NCI-H187 treated with DMSO at 0.1 percent for 48 hours (cell line): ENCODE measurements at places on chromosomes 12 and 14.

GRCh38 chr14:94139006-94139405 is 9.6 kb upstream of the IFI27L2 start:
- DNase-seq = no peak

DNA sequence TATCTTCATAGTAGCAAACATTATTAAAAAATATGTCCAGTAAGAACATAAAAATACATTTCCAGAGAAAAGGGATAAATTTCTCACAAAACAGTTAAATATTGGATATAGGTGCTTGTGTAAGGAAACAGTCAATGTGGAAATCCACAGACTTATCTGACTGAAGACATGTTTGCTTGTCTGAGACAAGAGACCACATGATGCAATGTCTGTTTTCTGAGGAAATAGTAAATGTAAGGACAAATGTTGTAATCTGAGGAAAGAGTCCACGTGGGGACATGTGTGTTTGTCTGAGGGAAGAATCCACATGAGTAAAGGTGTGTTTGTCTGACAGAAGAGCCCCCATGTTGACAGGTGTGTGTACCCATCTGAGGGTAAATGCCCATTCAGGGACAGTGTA is 1093.2 kb downstream of the TMEM121 start:
- no peak for DNase-seq

DNA sequence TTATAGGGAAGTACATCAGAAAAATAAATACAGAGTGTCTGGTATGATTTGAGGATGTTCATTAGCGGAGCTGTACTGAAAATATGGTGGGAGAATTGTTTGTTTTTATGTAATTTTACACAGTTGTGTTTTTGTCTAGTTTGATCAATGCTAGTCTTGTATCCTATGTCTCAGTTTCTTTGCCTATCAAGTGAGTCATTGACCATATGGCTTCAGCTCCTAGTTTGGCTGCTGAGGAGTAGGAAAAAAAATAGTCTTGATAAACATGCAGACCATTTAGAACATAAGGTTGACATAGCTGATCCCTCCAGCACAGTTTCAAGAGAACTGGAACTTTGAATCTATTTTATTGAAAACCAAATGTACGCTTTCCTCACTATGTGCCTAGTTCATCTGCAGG is 1292.1 kb upstream of the FLRT2 start:
- DNase-seq = no peak

GRCh38 chr12:84329938-84330337 is 582.7 kb downstream of the SLC6A15 start:
- DNase-seq = no peak

DNA sequence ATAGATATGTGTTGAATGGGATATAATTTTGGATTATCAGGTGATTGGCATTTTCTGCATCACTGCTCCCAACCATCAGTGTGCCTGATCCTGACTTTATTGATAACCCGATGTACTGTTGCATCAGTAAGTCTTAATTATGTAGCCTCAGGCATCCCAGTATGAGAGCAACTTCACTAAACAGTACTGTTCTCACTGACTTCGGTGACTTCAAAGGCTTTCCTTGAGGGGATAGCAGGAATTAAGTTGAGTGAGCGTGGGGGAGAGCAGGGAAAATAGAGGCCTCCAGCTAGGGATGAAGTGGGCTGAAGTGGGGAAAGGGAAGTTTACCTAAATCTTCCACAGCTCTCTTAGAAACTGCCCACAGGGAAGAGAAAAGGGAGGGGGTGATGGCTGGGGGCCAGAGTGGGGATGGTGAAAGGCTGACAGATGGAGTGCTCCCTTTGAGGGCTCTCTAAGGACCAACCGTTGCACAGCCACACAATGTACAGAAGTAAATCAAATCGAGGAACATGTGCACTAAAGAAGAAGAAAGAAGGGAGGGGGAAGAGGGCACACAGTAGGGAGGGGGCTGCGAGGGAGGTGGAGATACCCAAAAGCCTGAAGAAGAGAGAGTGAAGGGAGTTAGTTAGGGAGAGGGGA is 10.7 kb upstream of the NEUROD4 start:
- DNase-seq = peak; percentile 52

DNA sequence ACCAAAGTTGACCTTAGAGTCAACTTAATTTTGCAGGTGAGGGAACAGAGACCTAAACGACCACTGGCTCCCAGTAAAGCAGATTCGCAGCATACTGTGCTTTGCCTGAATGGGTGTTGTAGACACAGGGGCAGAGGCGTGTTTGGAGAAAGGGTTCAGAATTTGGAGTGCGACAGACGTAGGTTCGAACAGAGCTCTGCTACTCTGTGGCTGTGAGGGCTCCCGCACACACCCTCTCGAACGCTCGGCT is 243 bp upstream of the TOMM20L start:
- DNase-seq = no peak

DNA sequence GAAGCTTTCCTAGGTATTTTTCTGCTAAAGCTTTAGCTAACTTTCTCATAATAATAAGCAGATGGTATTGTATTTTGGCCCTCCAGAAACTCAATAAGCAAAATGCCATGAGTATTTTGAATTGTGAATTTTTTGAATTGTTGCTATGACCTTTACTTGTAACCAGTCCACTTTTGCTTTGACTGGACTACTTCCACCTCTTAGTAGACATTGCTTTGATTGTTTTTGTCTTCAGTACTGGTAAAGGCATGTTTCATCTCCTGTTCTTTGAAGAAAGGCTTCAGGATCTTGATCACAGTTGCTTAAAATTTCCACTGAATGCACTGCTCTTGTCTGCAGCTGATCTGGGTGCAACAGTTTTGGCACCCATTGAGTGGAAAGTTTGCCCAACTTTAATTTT is 102.3 kb downstream of the TRMT5 start:
- no peak for DNase-seq

GRCh38 chr12:54616933-54617680 is 17.6 kb downstream of the LACRT start:
- no peak for DNase-seq

- DNase-seq = no peak
Measured at GRCh38 chr12:51413149-51413548, 11.5 kb upstream of the SLC4A8 start.

- DNase-seq = no peak
Measured at GRCh38 chr14:72532686-72533454, 361.0 kb downstream of the DPF3 start.

DNA sequence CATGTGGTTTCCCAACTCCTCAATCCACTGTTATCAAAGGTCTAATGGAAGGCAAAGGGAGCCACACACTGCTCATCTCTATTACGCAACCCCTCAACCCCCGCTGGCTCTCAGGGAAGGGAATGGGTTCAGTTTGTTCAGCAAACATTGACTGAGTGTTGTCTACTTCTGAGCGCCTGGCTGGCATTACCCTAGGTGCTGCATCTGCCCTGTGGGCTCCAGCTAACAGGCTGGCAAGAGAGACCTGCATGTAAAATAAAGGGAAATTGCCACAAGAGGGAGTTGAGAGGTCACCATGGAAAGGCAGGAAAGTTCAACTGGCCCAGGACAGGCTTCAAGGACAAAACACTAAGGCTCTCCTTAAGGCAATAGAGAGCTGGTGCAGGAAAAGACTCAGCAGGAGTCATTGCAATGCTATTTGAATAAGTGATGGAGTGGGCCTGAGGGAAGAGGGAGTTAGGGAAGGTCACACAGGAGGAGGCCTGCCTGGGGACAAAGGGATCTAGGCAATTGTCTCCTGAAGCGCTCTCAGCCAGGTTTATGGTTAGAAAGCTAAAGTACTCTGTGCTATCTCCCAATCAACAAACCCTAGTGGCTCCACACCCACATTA is 5.5 kb upstream of the ZNF740 start:
- DNase-seq = peak; percentile 65

GRCh38 chr14:20873370-20874177 is 17.6 kb upstream of the RNASE3 start:
- DNase-seq = no peak

- no peak for DNase-seq
Measured at GRCh38 chr14:92384461-92385133, 61.6 kb downstream of the SLC24A4 start.

DNA sequence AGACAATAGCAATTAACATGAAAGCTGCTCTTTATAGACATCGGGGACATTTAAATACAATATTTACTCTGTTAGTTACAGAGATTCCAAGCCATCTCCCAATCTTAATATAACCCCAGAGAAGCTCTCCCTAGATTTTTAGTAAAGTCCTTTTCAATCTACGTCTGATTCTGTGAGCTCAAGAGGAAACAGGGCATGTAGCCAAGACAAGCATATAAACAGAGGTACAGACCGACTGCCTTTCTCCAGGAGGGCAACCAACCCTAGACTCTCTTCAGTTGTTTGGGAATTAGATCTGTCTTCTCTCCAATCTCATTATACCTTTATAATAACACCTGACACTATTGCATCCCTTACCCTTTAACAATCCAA is 57.4 kb downstream of the TMTC1 start:
- DNase-seq = no peak

GRCh38 chr12:69616025-69616424 is 5.3 kb upstream of the LRRC10 start:
- DNase-seq = no peak

DNA sequence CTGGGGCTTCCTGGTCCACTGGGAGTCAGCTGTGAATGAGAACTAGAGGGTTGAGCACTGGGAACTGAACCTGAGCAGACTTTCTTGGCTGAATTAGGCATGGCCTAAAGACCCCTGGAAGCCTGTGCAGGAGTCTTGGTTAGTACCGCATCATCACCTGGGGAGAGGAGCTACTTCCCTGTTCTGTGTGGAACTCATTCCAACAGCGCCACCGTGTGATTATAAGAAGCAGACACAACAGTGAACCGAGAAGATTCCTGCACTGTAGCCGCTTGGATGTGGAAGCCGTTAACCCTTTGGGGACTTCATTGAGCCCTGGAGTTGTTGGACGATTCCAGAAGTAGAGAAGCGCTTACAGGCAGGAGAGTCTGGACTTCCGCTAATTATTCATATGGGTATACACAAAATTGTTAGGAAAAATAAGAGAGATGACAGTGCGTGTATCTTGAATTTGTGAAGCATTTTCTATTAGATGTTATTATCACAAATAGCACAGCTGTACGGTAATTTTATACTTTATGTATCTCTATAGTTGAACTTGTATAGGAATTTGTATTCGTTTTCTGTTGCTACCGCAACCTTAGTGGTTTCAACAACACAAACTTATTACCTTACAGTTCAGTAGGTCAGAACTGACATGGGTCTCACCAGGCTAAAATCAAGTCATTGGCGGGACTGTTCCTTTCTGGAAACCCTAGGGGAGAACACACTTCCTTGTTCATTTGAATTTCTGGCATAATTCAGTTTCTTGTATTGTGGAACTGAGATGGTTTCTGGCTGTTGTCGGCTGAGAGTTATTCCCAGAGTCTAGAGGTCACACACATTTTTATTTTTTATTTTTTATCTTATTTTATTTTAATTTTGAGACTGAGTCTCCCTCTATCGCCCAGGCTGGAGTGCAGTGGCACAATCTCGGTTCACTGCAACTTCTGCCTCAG is 100.7 kb downstream of the C2CD5 start:
- DNase-seq = peak; percentile 59

DNA sequence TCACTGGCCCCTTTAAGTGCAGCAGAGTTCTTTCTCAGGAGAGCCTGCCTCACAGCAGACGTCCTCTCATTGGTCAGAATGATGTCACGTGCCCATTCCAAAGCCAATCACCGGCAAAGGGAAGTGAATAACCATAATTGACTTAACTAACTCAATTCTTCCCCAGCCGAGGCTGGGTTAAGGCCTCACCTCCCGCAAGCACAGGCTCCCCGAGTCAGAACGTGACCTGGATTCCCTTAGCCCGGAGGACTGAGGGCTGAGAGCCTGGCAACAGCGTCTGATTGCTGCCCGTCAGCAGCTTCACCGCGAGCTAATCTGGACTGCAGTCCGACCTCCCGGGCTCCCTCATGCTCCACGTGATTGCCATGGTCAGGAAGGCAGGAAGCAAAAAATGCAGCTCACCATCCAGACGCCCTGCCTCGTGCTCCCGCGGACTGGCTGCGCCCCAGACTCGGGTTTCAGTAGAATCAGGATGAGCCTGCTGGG is 92.1 kb upstream of the FZD10 start:
- no peak for DNase-seq

GRCh38 chr14:99730876-99731546 is 46.9 kb downstream of the CYP46A1 start:
- DNase-seq = no peak

- DNase-seq = no peak
Measured at GRCh38 chr12:114025935-114026334, 59.8 kb upstream of the RBM19 start.

DNA sequence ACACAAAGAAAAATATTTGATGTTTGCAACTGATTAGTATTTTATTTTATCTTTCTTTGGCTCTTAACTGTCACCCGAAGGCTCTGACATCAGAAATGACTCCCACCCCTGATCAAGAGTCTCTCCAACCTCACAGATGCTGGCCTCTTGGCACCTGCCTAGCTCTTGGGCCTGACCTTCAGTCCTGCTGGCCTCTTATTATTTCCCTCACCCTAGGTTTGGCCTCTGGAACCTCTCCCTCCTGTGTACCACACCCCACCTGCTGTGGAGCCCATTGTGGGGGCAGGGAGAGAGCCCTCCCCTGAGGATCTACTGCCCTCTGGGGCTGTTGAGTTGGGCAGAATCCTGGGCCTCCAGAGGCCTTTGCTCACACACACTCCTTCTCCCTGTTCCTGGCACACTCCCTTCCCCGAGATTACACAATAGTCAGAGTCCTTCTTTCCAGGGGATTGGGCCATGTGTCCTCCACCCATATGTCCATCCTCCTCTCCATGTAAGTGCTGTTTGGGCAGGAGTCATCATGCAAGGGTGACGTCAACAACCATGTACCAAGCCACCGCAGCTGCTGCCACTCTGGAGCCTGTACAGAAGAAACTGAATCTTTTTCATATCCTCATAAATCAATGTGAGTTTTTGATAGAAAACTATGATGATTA is 124.3 kb downstream of the RASSF9 start:
- DNase-seq = no peak

DNA sequence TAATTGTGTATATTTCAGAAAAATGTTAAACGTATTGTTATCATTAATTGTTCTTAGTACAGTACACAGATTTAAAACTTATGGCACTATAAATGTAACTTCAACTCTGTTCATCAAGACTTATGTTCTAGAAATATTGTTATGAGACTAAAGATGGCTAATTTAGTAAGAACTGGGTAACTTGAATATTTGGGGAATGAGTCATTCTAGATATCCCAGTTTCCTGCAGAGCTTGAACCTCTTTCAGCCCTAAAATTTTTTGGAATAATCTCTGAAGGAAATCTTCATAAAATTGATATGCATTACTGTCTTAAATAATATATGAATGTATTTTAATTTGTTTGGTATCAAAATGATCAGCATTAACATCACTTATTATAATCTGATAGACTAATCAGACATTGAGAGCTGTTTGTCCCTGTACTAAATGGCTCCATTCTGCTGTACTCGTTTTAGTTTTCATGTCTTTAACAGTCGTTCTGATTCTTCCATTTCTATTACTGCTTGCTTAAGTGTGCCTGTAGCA is 87.1 kb downstream of the VEZT start:
- no peak for DNase-seq

GRCh38 chr12:104576980-104577580 is 120.3 kb downstream of the CHST11 start:
- no peak for DNase-seq

DNA sequence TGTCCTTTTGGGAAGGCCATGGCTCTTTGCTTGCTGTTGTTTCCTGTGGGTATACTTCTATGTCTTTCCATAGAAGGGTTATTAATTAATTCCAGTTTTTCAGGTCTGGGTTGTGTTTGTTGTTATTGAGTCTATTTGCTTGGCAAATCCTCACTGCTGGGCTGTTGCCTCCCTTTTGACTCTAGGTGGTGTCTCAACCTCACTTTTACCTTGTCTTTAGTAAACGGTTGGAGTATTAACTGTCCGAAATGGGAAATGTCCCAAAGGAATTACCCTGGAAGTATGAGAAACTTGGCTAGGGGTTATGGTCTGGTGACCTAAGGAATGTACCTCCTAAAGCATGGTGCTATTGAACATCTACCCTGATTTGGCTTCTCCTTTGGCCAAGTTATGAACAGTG is 16.7 kb downstream of the PRH1 start:
- no peak for DNase-seq
